NCI-H1436 (cell line): ENCODE measurements at places on chromosomes 2 and 18.

DNA sequence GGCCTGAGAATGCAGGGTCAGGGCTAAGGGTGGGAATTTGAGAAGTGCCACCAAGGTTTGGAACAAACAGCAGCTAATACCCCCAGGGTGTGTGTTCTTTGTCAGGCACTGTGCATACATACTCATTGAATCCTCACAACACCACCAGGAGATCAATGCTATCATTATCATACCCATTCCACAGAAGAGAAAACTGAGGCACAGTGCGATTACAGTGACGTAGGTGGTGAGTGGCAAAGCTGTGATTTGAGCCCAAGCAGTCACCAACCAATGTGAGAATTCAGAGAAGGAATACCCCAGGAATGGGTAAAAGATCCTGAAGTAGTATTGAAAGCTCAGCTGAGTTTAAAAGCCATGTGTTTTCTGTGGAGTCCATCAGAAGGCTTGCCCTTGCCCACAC, 281.6 kb upstream of the MGAT5 start:
- no peak for DNase-seq

GRCh38 chr2:217181512-217181911, 321.6 kb upstream of the TNP1 start:
- no peak for DNase-seq

- DNase-seq: no peak
Measured at GRCh38 chr18:29586210-29586609, 1409.3 kb upstream of the CDH2 start.

DNA sequence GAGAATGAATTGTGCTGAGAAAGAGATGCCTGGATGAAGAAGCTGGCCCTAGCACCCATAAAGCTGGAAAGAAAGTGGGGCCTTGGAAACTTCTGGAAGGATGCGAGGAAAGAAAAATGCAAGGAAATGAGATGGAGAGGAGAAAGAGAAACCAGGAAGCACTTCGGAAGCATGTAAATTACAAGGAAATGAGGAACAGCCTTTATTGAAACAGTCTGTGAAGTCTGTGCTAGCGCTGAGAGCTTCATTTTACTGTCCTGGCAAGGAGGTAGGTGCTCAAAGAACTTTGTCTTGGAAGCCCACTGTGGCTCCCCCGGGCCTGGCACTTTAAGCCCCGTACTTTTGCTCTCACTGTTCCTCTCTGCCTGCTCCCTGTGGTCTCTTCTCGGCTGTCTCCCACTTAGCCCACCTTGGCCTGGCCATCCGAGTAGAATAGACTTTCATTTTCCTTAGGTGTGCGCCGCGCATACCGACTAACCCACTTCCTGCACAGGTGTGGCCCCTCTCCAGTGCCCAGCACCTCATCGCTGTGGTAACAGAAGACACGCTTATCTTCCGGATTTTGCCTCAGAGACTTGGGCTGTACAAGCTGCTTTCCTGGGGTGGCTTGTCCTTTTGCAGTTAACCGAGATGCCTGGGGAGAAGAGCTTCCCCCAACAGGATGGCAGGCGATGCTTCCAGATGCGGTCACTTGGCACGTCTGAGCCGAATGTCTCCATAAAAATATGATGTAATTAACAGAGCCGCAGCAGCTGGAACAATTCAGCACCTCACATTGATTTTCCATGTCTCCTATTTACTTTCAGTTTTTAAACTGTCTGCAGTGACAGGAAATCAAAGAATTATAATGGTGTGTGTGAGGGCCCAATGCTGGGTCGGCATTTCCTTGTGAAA, 199.6 kb downstream of the HRH4 start:
- no peak for DNase-seq

GRCh38 chr2:108348816-108349570, 28.8 kb upstream of the SULT1C4 start:
- DNase-seq: no peak

- no peak for DNase-seq
Measured at GRCh38 chr2:11336189-11336588, 8.2 kb downstream of the ROCK2 start.

- DNase-seq: no peak
Measured at GRCh38 chr2:167136879-167137596, 248.8 kb downstream of the XIRP2 start.

GRCh38 chr2:40037303-40037702, 258.2 kb upstream of the THUMPD2 start:
- DNase-seq: no peak

DNA sequence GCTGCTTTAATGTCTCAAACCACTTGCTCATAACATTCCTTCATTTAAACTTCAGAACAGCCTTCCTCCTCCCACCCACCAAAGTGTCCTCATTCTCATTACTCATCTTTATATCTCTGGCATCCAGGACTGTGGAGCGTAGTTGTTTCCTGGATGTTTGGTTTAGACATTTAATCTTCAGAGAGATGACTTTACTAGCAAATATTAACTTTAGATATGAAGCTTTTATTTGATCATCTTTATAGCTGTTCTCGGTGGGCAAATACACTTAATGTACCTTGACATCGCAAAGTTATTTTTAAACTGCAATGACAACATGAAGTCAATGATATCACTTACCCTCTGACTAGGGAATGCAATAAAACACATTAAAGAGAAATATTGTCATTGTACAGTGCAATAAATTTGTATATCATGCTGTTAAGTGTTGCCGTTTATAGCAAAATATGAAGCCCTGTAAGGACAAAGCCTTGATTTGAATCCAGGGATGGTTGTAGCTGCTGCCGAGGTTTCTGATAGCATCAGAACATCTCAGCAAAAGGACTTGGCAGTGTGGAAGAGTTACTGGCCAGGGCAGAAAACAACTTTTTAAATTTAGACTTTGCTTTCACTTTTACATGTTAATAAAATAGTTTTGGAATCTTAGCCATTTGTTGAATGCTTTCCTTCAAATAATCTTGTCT, 4.6 kb upstream of the LAMA3 start:
- no peak for DNase-seq

DNA sequence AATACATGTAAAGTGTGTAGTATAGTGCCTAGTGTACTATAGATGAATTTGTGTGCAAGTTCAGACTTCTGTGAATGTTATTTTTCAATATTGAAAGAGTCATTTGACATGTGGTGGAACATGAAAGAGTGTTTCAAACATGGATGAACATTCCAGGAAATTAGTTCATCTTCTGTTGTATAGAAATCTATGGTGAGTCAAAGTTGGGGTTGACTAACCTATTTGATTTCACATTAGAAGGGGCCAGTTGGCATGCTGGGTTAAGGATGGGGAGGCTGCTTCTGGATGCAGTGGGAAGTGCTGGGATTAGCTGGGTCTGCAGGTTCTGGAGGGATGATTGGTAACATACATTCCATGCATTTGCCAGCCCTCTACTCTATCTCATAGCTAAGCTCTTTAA, 50.6 kb downstream of the LYPD6B start:
- no peak for DNase-seq

DNA sequence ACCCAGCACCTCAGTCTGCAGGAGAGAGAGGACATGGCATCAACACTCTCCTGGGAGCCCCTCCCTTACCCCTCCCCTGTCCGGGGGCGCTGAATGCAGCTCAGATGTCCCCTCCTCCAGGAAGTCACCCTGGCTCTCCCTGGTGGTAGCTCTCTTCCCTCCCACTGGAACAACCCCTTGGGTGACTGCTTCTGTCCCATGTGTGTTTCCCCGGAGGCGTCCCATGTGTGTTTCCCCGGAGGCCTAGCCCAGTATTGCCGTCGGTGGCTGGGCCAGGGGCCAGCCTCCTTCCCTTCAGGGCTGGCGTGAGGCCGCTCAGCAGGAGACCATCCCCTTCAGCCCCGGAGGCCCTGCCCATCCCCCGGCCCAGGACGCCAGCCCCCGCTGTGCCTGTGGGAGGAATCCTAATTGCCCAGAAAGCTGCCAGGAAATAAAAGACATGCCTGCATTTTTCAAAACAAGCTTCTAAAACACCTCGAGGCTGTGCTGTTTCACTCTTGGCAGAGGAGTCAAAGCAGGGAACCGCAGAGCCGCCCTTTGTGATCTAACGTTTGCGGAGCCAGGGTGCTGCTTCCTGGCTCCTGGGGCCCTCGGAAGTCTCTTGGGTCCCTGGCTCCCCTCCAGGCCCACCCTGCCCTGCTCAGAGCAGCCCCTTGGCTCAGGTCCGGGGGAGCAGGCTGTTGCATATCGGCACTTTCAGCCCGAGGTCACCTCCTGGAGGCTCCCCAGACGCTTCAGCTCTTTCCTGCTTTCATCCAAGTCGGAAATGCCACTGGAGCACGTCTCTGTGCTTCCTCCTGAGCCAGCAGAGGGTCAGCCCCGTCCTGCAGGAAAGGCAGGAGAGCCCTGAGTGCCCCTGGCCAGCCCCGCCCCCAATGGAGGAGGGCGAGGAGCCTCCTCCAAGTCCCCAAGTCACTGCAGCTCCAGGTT, 11.4 kb downstream of the SNED1 start:
- DNase-seq: no peak

DNA sequence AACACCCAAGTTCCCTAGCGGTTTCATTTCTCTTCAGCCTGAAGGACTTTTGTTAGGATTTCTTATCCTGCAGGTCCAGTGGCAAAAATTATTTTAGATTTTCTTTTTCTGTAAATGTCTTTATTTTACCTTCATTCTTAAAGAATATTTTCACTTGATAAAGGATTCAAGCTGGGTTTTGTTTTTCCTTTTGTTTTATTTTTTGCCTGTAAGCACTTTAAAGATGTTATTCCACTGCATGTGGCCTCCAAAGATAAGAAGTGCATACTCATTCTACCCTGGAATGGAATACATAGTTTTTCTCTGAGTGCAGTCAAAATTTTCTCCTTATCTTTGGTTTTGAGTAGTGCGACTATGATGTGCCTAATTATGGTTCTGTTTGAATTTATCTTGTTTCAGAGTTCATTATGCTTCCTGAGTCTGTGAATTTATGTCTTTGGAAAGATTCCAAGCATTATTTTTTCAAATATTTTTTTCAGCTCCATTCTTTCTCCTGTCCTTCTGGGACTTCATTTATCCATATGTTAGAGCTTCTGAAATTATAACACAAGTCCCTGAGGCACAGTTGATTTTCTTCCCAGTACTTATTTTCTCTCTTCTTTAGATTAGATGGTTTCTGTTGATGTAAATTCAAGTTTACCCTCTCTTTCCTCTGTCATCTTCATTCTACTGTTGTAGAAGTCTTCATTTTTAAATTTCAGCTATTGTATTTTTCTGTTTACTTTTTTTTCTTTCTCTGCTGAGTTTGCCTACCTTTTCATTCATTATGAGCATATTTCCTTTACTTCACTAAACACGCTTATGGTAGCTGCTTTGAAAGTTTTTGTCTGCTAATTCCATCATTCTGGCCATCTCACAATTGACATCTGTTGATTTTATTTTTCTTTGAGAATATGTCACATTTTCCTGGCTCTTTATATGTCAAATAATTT, 69.6 kb downstream of the MAPRE2 start:
- no peak for DNase-seq
